Epithelial cell of proximal tubule (primary cell): ENCODE measurements at places on chromosomes 5 and 9.

GRCh38 chr9:120308495-120308894 is 271.5 kb downstream of the CDK5RAP2 start:
- DNase-seq = no peak

GRCh38 chr5:139686706-139687441 is 38.7 kb downstream of the CXXC5 start:
- DNase-seq = no peak

DNA sequence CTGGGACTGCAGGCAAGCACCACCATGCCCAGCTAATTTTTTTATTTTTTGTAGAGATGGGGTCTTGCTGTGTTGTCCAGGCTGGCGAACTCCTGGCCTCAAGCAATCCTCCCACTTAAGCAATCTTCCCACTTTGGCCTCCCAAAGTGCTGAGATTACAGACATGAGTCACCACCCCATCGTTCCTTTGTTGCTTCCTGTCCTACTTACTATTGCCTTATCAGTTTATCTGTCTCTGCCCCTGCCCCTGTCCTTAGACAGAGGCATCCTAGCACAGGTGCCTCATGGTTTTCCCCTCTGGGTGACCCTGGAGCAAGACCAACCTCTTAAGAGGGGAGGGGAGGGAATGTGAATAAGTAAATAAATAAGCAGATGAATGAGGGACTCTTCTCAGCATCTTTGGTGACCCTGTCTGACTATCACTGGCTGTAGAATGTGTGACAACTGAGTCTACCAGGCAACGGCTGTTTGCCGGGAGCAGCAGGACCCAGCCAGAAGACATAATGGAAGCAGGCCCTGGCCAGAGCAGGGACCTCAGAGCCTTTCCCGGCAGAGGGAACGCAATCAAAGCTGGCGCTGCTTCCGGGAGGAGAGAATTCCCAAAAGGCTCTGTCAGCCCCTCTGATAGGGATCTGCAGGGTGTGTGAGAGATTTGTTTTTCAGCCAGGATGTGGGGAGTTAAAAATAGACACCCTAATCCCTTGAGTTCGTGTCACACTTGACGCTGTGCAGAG is 43.8 kb upstream of the DAB2IP start:
- DNase-seq = no peak

DNA sequence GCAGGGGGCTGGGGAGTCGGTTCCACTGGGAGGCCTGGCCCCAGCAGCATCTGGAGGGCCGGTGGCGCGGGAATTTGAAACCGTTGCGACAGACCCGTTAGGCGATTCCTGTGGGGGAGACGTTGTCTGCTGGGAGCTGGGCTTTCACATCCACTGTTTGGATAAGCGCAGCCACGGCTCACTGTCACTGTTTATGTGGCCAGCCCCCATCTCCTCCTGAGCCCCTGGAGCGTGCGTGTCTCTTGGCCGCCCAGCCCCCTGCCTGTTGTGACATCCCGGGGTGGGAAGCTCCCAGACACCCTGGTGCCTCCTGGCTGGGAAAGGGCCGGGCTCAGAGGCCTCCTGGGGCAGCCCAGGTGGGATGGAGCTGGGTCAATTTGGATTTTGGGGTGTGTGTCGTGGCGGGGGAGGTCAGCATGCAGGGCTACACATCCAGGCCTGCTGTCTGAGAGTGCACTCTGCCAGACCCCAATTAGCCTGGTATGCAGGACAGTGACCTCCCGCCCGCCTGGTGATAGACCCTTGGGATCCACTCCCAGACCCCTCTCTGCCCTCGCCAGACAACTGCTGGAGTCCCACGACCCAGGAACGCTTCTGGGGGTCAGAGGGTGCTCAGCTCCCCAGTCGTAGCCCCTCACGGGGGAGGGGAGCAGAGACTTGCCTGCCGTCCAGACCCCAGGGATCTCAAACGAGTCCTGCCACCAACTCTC is 62.0 kb upstream of the RNU6ATAC start:
- no peak for DNase-seq

DNA sequence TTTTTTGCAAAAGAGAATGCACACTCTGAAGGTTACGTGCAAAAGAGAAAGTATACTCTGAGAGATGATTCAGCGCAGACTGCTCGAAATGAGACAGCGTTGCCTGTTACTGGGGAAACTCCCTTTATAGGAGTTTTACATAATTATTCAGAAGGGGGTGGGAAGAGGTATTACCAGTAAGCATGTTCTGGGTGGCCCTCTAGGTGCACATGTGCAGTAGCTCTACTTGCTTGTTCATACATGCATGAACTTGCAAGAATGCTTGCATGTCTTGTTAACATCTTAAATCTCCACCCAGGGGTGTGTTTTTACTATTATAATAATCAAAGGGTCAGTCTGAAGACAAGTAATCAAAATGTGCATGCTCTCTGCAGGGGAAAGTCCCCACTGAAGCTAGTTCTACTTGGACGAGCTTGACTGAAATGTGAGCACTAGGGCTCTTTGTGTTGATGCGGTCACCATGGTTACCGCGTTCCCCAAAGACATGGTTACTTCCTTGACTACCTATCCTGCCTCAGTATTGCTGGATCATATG is 75.5 kb downstream of the SGCD start:
- DNase-seq = peak; percentile 64

DNA sequence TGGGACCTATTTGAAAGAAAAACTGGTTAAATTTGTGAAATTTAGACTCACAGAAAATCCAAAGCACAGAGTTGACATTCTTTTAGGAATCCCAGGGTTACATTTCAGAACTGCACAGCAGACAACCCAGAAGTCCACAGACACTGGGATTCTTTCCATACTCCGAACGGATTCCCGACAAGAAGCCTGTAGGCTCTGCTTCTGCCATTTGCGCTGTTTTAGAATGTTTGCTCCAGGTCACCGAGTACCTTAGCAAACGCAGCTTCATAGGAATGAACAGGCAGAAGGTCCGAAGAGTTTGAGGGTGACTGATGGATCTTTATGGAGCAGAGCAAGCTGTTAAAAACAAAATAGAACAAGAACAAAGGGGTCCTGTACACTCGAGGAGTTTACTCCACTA is 84.5 kb upstream of the NFIB start:
- no peak for DNase-seq

DNA sequence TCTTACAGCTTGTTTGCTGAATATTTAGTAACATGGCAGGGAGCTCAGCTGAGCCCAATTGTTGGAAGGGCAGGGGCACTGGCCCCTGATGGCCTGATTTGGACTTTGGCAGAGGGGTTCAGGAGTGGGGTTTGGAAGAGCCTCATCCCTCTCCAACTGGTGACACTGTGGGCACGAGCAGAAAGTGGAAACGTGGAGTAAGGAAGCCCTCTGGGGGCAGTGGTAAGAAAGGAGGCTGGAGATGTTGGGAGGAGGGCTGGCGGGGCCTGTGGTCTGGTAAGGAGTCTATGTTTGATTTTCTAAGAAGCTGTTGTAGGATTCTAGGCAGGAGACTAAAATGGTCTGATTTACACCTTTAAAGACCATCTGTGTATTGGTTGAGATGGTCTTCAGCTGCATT is 208.9 kb downstream of the HSPA4 start:
- DNase-seq = no peak

DNA sequence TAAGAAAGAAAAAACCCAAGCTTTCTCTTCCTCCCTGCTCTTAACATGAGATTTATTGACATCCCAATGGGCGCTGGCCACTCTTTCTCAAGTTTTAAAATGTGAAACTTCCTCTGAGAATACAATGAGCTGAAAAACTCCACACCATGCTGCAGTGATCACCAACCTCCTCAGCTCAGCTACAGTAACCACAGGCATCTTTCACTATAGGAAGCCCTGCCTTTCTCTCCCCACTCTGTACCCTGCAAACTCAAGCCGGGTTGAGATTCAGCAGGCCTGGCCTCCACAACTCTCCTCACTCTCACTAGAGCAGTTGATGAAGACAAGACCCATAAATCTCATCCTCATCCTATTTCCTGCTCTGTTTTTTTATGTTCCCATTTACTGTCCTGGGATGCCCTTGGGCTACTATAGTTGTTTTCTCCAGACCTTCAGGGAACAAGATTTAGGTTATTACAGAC is 48.3 kb downstream of the SH3TC2 start:
- no peak for DNase-seq

DNA sequence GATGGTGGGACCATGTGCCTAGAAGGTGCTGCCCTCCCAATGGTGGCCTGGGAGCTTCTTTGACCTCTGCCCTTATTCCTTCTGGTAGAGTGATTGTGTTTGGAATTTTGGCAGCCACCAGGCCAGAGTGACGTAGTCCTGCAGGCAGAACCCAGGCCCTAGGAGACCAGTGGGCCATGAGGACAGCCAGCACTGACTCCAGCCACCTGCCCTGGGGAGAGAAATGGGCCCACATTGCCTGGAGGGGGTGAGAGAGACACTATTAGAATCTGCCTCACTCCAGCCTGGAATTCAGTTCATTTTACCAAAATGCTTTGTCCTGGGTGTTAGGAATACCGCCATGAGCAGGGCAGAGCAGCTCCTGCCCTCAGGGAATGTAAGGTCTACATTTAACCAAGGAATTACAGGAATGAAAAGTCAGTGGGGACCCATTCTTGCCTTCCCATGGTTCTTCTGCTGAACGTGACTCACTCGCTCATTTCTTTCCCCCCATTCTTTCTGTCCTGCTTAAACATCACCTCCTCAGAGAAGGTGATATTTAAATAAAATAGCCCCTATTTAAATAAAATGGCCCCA is 5.5 kb upstream of the COL27A1 start:
- no peak for DNase-seq

GRCh38 chr5:38009749-38010358 is 170.0 kb upstream of the GDNF start:
- DNase-seq = no peak
